ENCODE measurements at places on chromosomes 1 and 21.

- no peak for DNase-seq
- no peaks in the 10 kb centered on the region for H3K4me1 ChIP-seq
- no peak overlapping the region for H3K4me3 ChIP-seq
- H3K27ac ChIP-seq = no peak overlapping the region
These were observed 127.9 kb downstream of the ZNF326 start for GRCh38 chr1:90122654-90123340.

GRCh38 chr1:235295902-235296350, 32.1 kb downstream of the ARID4B start:
- H3K36me3 ChIP-seq = no peaks in the 10 kb centered on the region
- H3K4me3 ChIP-seq = no peak overlapping the region
- no peaks in the 10 kb centered on the region for H3K27me3 ChIP-seq
- H3K4me1 ChIP-seq = no peaks in the 10 kb centered on the region
- peak overlapping the region; percentile 20 for H3K27ac ChIP-seq

GRCh38 chr1:54608566-54609230, 14.6 kb downstream of the FAM151A start:
- no peak for DNase-seq
- H3K27me3 ChIP-seq = no peaks in the 10 kb centered on the region
- no peaks in the 10 kb centered on the region for H3K4me1 ChIP-seq
- no peaks in the 10 kb centered on the region for H3K36me3 ChIP-seq

DNA sequence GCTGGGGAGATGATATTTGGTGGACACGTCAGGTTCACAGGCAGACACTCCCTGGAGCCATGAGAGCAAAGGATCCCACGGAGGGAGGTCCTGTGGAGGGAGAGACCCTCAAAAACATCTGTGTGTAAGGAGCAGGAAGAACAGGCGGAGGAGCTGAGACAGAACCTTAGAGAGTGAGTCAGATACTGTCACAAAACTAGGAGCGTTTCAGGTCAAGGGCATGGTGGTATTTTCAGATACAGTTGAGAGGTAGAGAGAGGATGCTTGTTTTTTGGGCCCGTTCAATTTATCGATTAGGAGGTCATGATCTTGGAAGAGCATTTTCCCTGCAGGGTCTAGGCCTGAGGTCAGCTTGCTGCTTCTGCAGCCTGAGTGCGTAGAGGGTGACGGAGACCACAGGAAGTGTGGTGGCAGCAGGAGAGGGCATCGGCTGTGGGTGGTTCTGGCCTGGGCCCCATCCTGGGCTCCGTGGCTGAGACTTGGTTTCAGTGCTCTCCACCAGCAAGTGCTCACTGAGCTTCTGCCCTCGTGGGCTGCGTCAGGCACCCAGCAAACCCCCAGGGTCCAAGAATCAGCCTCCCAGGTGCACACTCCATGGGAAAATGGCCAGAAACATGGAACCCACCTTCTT, 39.9 kb downstream of the SPSB1 start:
- H3K36me3 ChIP-seq = peaks cover 2% of the 10 kb centered on the region
- no peak for DNase-seq
- H3K27ac ChIP-seq = no peak overlapping the region
- H3K4me1 ChIP-seq = no peaks in the 10 kb centered on the region
- H3K4me3 ChIP-seq = no peak overlapping the region

GRCh38 chr21:39051588-39051949, 131.7 kb downstream of the PSMG1 start:
- peaks cover 4% of the 10 kb centered on the region for H3K4me1 ChIP-seq
- H3K27me3 ChIP-seq = no peaks in the 10 kb centered on the region
- no peak overlapping the region for H3K4me3 ChIP-seq
- H3K27ac ChIP-seq = no peak overlapping the region
- peak; percentile 63 for DNase-seq

DNA sequence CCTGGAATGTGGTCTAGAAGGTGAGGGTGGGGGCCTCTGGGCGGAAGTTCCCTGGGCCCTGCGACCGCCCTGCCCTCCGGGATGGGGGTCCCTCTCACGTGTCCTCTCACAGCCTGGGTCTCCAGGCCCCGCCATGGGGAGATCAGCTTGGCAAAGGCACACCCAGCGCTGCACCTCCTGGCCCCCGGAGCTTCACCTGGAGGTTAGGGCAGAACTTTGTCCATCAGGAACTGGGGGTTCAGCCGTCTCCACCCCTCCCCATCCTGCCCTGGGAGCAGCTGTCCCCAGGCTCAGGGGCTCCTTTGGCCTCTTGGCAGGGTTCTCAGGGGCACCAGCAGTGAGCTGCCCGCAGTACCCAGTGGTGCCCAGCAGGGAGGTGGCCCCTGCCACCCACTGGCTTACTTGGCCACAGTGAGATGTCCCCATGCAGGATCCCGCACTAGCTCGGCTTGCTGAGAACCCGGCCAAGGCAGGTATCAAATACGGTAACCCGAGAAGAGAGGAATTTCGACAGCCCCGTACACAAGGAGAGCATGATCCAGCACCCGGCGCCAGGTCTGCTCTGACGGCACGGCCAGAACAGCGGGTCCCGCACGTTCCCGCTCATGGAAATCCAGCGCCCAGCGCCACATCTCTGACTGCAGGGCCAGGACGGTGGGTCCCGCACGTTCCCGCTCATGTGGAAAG, 36.7 kb downstream of the RRP1 start:
- no peak overlapping the region for H3K27ac ChIP-seq
- H3K4me3 ChIP-seq = no peak overlapping the region
- H3K27me3 ChIP-seq = peaks cover 2% of the 10 kb centered on the region
- no peak for DNase-seq
- H3K4me1 ChIP-seq = no peaks in the 10 kb centered on the region

All from fibroblast of lung (primary cell).